ENCODE measurements at places on chromosomes 4 and X.

DNA sequence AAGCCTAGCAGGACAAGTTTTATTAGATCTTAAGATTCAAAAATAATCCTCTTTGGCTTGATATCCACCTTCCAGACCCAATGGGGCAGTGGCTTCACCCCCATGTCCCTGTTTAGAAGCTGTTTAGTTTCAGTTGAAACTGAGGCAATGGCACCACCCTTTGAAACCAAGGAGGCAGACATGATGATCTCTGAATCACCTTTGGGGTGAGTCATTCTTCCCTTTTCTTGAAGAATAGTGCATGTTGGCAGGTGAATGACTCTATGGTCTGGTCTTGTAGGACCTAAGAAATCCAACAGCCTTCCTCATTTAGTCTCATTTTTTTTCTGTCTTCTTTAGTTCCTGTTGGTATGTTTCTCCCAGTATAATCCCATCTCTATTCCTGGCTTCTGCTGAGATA, 29.5 kb upstream of the BMP15 start:
- no peak for DNase-seq

GRCh38 chrX:77426811-77427210, 20.4 kb upstream of the FGF16 start:
- no peak for DNase-seq

DNA sequence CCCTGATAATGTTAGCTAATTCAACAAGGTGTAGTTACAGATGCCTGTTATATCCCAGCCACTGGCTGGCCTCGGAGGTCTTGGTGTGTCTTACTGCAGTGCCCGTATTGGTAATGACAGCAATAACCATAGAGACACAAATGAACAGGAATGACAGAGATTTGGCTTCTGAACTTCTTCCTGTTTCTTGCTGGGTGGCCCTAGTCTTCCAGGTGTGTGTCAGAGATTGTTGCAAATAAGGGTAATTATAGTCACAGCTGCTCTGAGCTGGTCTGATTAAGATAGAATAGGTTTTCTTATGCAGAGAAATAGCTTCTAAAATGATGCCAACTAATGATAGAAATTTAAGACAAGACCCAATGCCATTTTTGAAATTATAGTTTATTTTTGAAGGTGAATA, 64.1 kb upstream of the MAD2L1 start:
- no peak for DNase-seq

- DNase-seq = no peak
Observed at GRCh38 chr4:89196056-89196674, 84.8 kb downstream of the TIGD2 start.

- no peak for DNase-seq
Observed at GRCh38 chr4:4641254-4641653, 99.4 kb upstream of the STX18 start.

- DNase-seq = no peak
Observed at GRCh38 chr4:5660185-5660584, 48.2 kb downstream of the EVC2 start.

DNA sequence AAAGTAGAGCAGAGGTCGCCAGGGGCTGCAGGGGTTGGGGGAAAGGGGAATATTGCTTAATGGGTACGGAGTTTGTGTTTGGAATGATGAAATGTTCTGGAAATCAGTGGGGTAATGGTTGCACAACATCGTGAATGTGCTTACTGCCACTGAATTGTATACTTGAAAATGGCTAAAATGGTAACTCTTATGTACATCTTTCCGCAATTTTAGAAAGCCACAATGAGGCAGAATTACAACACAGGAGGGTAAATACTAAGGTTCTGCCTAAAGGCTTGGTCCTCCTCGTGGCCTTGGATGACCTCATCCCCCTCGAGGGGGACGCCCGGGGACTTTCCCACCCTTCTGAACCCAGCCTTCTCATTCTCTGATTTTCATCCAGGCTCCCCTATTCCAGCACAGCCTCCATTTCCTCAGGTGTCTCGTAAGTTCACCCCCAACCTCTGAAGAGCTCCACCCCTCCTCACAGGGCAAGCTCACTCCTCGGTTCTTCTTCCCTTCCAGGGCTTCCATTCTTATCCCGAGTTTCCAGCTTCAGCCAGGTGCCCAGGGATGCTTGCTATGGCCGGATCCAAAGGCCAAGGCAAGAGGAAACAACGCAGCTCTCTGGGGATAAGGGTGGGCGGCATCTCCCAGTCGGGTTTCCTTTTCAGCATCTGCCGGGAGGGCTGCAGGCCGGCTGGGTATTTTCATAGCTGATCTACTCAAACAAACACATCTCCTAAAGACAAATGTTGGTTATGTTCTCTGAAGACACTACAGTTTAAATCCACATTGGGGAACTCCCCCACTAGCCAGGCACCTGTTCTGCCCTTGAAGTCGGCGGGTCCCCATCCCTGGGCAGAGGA, 71.3 kb upstream of the ACSL1 start:
- DNase-seq = no peak

DNA sequence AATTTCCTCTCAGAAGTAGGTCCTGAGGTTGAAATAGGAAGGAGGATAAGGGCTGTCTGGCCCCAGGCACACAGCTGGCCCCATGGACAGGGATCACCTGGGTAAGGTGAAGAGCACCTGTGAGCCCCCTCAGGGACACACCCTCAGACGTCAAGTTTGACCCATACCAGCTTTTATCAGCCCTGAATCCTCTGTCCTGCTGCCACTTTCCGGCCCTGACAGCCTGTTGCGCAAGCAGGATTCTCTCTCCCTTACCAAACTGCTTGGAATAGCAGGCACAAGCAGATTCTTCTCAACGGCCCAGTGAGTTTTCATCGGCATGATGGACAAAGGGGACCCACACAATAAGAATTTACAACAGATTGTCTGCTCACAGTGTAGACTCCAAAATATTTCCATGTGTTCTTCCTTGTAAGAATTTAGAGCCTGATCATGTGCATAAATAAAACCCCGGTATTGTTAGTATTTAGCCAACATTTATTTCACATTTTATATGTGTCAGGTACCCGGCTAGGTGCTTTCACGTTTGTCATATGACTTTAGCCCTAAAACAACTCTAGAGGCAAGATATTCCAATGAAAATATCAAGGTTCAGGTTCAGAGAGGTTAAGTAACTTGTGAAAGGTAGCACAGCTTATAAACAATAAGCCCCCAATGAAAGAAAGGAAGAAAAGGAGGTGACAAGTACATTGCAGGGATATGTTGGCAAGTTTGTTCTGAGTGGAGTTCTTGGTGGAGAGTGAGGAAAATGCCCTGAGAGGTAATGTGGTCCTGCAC, 107.2 kb upstream of the KIT start:
- DNase-seq = no peak

- no peak for DNase-seq
Observed at GRCh38 chr4:149466446-149466845, 349.2 kb downstream of the IQCM start.

- no peak for DNase-seq
Observed at GRCh38 chr4:32037399-32037798, 1317.2 kb downstream of the PCDH7 start.

- no peak for DNase-seq
Observed at GRCh38 chr4:146054676-146055075, 116.1 kb upstream of the ZNF827 start.

GRCh38 chrX:117532339-117532738, 584.3 kb downstream of the KLHL13 start:
- no peak for DNase-seq

GRCh38 chr4:61385256-61385655, 185.1 kb downstream of the ADGRL3 start:
- no peak for DNase-seq

DNA sequence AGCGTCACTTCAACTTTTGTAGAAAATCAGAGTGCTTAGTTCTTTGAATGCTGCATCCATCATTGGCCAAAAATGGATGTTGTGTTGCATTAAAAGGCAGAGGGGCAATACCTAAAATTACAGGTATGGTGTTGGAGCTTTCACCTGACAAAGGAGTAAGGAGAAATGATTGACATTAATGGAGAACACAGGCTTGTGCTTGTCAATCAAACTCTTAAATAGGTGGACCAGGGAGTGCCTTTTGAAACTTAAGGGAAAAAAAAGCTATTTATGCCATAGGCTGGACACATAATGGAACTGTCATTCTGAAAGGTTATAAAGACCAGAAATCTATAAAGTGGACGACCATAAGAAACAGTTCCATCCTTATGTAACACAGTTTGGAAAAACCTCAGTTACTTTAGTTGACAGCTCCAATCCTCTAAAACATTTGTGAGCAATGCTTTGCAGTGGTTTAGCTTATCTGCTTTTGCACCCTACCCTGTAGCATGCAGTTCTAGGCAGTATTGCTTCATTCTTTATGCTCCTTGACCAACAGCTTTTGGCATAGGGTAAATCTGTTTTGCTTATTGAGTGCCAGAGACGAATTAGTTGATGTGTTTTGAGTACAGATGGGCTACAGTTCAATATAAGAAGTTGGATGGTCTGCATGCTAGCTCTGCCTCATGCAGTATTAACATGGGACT, 2.4 kb downstream of the HADH start:
- DNase-seq = no peak

DNA sequence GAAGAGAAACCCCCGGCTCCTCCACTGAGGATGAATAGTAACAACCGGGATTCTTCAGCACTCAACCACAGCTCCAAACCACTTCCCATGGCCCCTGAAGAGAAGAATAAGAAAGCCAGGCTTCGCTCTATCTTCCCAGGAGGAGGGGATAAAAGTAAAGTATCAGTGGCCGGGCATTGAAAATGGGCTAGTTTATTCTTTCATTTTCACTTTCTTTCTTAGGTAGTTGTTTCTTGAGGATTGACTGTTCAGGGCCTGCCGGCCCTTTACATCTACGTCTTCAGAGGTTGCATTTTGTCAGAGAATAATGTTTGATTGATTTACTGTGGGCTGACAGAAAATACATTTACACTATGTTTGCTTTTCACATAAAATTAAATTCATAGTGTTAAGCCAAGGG, 27.1 kb downstream of the PAK3 start:
- peak; percentile 27 for DNase-seq

GRCh38 chr4:52079659-52080058, 28.6 kb downstream of the SPATA18 start:
- no peak for DNase-seq

GRCh38 chr4:89000844-89001360, 56.1 kb downstream of the FAM13A start:
- no peak for DNase-seq

GRCh38 chr4:80685214-80685613, 345.3 kb upstream of the BMP3 start:
- no peak for DNase-seq

DNA sequence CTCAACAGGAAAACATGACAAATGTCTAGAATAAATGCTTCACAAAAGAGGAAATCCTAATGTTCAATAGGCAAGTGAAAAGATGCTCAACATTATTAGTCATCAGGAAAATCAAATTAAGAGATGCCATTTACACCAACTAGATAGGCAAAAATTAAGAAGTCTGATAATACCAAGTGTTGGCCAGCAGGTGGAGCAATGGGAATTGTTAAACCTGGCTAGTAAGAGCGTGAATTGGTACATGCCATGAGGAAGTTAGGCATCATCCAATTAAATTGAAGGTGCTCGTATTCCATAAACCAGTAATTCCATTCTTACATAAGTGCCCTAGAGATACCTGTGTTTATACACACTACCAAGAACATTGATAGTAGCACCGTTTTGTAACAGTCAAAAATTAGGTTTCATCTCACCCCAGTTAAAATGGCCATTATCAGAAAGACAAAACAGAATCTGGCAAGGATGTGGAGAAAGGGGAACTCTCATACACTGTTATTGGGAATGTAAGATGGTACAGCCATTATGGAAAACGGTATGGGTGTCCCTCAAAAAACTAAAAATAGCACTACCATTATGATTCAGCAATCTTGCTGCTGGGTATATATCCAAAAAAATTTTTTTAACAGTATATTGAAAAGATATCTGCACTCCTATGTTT, 14.0 kb upstream of the ZCCHC18 start:
- peak; percentile 70 for DNase-seq

GRCh38 chrX:138939038-138939437, 227.5 kb upstream of the FGF13 start:
- no peak for DNase-seq

- no peak for DNase-seq
Observed at GRCh38 chrX:2697741-2698299, 6.7 kb downstream of the CD99 start.

- DNase-seq = no peak
Observed at GRCh38 chr4:101977076-101977475, 186.5 kb downstream of the BANK1 start.

DNA sequence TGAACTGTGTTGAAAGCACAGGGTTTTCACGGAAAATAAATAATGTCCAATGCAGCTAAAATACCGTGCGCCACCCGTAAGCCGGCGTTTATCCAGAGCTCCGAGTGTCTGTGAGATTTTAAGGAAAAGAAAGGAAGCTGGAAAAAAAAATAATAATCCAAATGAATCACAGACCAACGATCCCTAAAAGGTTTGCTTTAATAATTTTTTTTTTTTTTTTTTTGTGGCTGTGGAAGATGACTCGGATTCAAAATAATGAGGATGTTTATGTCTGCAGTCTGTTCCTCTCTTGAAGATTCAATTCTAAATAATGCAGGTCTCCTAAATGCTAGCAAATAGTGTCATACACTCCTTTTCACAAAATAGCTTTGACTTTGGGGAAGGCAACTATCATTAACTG, 84.6 kb upstream of the PPP2R3B start:
- no peak for DNase-seq

- DNase-seq = no peak
Observed at GRCh38 chr4:150436598-150437370, 145.2 kb upstream of the MAB21L2 start.

- DNase-seq = peak; percentile 40
Observed at GRCh38 chrX:1212532-1212931, at the start of gene CRLF2. Gene CRLF2 (minus strand): TSS chrX:1212649. CDS start chrX:1212634, 15 bp downstream.

DNA sequence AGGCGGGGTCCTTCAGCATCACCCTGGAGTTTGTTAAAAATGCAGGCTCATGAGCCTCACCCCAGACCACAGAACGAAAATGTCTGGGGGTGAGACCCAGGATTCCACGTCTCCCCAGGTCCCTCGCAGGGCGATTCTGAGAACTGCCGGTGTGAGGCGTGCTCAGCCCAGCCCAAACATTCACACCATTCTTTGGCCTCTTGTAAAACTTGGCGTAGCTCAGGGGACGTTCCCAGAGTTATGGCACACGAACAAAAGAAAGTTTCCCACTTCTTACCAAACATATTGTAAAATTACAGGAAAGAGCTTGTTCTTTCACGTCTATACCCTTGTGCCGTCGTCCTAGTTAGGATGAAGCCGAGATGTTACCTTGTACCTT, 12.9 kb downstream of the CD99 start:
- DNase-seq = no peak

GRCh38 chr4:60724623-60725022, 475.5 kb upstream of the ADGRL3 start:
- no peak for DNase-seq

GRCh38 chr4:32930700-32931099, 2210.5 kb downstream of the PCDH7 start:
- no peak for DNase-seq

- DNase-seq = no peak
Observed at GRCh38 chrX:34918091-34918736, 24.4 kb upstream of the FAM47B start.

Data from CD4-positive, alpha-beta T cell treated with Interleukin-12 subunit alpha and Interleukin-12 subunit beta, for 1 hour (primary cell).